ENCODE measurements at places on chromosomes 2 and 18.
A peak's percentile ranks its signal among the peaks of the same experiment; 100 is the strongest.

GRCh38 chr2:212357606-212358005 lies 181.0 kb downstream of the ERBB4 start:
- no peak for DNase-seq

GRCh38 chr2:212943351-212943750 lies 208.1 kb downstream of the IKZF2 start:
- DNase-seq: no peak

DNA sequence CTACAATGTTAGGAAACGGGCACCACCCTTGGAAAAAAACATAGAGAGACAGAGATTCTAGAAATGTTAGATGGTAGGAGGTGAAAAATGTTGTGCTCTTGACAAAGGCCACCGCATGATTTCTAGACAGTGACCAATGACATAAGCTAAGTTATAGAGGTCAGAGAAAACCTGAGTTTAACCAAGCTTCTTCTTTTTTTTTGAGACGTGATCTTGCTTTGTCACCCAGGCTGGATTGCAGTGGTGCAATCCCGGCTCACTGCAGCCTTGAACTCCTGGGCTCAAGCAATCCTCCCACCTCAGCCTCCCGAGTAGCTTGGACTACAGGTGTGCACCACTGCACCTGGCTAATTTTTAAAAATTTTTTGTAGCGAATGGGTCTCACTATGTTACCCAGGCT lies 13.0 kb downstream of the FER1L5 start:
- DNase-seq: no peak

GRCh38 chr18:11947214-11948191 lies 33.8 kb upstream of the IMPA2 start:
- DNase-seq: peak; percentile 13

GRCh38 chr2:199160677-199161465 lies 296.9 kb downstream of the SATB2 start:
- no peak for DNase-seq

DNA sequence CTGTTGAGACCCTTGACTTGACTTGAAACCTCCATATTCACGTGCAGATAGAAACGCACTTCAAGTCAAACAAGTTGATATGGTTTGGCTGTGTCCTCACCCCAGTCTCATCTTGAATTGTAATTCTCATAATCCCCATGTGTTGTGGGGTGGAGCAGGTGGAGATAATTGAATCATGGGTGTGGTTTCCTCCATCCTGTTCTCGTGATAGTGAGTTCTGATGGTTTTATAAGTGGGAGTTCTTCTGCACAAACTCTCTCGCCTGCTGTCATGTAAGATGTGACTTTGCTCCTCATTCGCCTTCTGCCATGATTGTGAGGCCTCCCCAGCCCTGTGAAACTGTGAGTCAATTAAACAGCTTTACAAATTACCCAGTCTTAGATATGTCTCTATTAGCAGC lies 21.4 kb downstream of the SLC3A1 start:
- no peak for DNase-seq

- no peak for DNase-seq
These were observed 652 bp downstream of the GPC1 start for GRCh38 chr2:240435948-240436682.

- no peak for DNase-seq
These were observed 367.3 kb upstream of the SALL3 start for GRCh38 chr18:78612318-78612717.

DNA sequence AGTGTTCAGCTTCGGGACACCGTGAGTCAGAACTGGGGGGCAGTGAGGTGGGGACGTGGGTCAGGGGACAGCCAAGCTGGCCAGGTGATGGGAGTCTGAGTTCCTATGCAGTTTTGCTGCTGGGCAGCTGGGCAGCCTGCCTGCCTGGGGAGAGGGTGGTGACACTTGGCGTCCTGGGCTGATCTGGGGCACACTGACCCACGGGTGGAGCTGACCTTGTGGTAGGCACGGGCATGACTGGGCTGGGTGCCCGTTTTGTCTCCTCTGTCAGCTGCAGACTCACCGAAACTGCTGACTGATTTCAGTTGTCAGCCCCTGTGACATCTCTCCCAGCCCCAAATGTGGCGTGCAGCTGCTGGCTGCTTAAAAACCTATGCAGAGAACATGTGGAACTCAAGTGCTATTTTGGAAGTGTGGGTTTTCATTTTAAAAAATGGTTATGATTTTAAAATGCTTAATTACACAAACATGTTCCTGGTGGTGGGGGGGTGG lies 32.6 kb upstream of the E2F6 start:
- no peak for DNase-seq
